ENCODE measurements at places on chromosomes 3 and 15.

GRCh38 chr15:84878504-84878903 lies 6.0 kb upstream of the SLC28A1 start:
- DNase-seq, result peak; percentile 63

- no peak for DNase-seq
Observed at GRCh38 chr3:44926921-44927320, 49.1 kb downstream of the ZDHHC3 start.

- DNase-seq, result no peak
Observed at GRCh38 chr3:139261754-139262586, 81.8 kb upstream of the MRPS22 start.

DNA sequence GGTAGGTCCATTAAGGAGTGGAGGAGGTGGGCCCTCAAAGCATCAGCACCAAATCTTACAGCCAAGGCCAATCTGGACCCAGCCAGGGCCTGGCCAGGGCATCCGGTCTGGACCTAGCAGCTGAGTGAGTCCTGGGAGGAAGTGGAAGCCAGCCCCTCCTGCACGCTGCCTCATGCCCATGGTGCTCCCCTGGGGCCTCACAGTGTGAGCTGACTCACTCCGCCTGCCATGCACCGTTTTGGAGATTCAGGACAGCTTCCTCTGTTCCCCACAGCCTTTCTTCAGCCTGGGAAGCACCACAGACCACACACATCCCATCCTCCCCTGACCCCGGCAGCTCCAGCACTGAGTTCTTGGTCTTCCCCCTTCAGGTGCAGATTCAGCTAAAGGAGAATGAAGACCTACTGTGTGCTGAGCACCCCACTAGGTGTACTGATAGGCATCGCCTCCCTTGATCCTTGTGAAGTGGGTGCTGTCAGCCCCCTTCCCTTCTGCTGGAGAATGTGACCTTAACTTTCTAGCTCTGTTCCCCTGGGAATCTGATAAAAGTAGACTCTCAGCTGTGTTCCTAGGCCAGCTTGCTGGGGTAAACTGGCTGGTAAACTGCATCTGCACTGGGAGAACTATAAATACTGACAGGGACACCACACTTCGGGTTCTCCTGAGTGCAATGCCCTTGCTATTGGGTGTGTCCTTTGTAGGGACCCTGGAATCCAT lies 36.8 kb upstream of the SEC13 start:
- DNase-seq, result no peak

- DNase-seq, result no peak
Observed at GRCh38 chr3:98972155-98972554, 70.7 kb upstream of the DCBLD2 start.

DNA sequence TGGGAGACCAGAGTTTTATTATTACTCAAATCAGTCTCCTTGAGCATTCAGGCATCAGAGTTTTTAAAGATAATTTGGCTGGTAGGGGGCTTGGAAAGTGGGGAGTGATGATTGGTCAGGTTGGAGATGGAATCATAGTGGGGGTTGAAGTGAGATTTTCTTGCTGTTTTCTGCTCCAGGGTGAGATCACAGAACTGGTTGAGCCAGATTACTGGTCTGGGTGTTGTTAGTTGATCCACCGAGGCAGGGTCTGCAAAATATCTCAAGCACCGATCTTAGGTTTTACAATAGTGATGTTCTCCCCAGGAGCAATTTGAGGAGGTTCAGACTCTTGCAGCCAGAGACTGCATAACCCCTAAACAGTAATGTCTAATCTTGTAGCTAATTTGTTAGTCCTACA lies 141.0 kb downstream of the OTOL1 start:
- no peak for DNase-seq

DNA sequence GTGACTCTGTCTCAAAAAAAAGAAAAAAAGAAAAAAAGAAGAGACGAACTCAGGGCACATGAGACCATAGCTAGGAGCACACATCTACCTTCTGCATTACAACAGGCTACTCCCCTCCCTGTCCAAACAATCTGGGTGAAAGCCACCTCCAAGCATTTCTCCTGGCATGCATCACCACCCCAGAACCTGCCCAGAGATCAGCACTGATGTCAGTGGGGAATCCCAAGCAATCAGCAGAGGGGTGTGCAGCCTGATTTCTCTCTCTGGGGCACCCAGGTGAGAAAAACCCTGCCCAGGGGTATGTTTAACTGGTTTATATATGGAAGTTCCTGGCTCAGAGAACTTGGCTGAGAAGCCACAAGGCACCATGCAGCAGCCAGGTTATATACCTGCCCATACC lies 59.4 kb downstream of the CDC25A start:
- no peak for DNase-seq

GRCh38 chr3:142235690-142236089 lies 10.3 kb upstream of the GK5 start:
- DNase-seq, result no peak

GRCh38 chr3:135013206-135013605 lies 218.1 kb downstream of the EPHB1 start:
- DNase-seq, result no peak

- DNase-seq, result no peak
Observed at GRCh38 chr3:54520060-54520459, 397.7 kb downstream of the CACNA2D3 start.

DNA sequence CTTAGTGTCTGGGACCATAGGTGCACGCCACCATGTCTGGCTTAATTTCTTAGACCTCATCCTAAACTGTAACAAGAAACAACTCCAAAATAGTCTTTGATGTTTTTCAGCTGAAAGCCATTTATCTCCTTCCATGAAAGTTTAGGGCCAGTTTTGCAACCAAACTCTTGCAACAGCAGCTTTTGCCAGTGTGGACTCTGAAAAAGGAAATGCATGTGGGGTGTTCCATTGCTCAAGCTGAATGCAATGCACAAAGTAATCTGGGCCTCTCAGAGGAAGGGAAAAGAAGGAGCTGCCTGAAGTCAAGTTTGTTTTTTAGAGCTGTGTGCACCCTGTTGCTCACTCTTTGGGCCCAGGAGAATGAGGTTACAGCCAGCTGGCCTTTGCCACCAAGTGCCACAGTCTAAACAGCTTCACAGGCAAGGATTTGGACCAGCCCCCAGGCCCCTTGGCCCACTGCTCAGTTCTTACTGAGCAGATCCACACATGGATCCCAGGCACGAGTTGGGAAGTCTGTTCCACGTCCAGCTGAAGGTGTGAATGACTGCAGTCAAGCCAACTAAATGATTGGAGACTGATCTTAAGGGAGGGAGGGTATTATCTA lies 212.3 kb upstream of the LRRFIP2 start:
- no peak for DNase-seq

DNA sequence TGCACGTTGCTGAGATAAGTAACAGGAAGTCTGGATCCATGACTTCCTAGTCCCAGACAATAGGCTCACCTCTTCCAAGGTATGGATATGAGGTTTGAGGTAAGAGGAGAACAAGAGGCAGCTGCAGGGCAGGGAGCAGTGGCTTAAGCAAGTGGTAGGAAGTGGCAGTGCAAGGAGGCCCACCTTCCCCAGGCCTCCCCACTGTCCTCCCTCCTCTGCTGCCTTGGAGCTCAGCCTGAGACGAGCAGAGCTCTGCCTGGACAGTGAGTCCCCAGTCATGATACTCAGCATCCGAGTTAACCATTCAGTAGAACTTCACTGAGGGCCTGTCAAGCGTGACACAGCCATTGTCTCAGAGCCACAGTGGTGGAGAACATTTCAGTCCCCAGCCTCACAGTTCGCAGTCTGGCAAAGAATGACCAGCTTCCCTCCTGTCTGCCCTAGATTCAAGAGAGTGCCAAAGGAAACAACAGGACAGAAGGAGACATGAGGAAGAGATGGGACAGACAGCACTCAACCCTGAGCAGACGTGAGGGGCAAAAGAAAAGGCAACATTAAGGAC lies 41.4 kb upstream of the BOC start:
- DNase-seq, result no peak

- DNase-seq, result no peak
Observed at GRCh38 chr3:154060238-154061000, 60.8 kb upstream of the ARHGEF26 start.

DNA sequence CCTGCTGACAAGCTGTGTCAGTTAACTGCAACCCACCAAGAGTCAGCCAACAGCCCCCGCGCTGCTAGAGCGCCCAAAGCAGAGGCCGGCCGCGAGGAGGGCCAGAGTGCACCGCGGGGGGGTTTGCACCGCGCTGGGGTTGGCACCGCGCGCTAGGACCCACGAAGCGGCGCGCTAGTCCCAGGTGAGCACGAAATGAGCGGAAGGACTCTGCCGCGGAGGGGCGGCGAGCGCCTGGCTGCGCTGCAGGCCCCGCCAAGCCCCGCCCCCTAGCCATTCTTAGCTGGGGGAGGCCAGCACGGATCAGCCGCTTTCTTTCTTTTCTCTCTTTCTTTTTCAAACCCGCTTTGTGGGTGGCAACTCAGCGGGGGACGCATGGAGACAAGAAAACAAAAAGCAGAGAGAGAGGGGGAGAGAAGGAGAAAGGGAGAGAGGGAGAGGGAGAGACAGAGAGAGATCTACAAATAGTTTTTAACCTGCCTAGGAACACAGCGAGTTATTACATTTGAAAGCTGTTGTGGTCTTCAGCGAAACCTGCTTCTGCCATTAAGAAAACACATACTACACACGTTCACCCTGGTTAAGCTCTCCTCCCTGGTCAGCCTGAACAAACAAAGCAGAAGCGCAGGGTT lies 6.9 kb upstream of the FOXB1 start:
- peak; percentile 47 for DNase-seq

DNA sequence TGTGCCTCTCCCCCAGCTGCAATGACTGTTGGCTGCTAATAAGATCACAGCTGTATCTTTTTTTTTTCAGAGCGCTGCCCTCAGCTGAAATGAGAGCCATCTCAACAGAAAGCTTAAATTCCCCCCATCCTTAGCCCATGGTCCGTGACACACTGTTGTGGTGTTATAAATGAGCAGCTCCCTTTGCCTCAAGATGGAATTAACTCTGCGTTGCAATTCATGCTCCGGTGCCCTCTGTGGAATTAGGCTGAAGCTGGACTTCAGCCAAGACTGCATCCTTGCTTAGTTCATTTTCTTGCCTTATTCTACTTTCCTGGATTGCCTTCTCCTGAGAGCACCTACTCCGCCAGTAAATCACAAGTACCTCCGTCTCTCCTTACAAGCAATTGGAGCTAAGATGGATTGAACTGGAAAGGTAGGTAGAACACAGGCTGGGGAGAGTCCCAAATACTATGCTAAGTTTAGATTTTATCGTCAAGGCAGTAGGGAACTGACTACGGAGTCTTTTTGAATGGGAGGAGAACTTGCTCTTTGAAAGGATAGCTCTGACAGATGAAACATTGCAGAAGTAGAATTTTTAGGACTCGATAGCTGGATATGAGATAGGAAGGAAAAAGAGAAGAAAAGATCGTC lies 39.0 kb upstream of the THRB start:
- no peak for DNase-seq

GRCh38 chr3:141499965-141500364 lies 13.1 kb downstream of the RASA2 start:
- DNase-seq, result no peak

GRCh38 chr3:117433427-117433826 lies 723.8 kb downstream of the TUSC7 start:
- DNase-seq, result no peak

- DNase-seq, result no peak
Observed at GRCh38 chr3:135352213-135352612, 557.2 kb downstream of the EPHB1 start.

DNA sequence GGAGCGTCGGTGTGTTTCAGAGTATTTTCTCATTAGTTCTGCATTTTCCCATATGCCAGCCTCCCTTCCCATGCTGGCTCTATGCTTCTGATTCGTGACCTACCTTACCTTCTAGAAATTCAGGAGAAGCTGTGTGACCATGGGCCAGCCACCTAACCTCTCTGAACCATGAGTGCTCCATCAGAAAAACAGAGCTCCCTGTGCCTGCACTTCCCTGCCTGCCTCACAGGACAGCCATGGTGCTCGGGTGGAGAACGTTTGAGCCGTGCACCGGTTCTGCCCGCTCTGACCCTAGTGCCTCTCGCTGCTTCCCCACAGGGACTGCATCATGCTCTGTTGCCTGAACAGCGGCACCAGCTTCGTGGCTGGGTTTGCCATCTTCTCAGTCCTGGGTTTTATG lies 74.5 kb upstream of the SLC6A1 start:
- DNase-seq, result no peak

DNA sequence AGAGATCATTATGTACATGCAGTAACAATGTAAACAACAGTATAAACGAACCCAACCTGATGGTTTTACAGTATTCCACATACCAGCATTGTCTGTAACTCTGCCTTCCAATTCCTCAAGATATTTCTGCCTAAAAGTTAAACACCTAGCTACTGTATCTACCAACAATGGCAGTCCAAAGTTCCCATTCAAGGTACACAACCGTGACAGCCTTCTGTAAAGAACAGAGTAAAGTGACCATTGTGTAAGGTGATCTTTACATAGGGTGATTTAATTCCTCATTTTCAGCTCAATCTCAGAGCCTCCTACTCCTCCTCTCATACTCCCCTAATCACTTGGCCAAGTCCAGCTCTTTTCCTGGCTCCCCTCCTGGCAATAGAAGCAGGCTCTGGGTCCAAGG lies 10.4 kb downstream of the SECISBP2L start:
- no peak for DNase-seq

GRCh38 chr3:73868688-73869315 lies 244.1 kb upstream of the PDZRN3 start:
- no peak for DNase-seq

GRCh38 chr3:111571907-111572460 lies 23.2 kb downstream of the ZBED2 start:
- peak; percentile 47 for DNase-seq

- no peak for DNase-seq
Observed at GRCh38 chr15:93899817-93900216, 331.5 kb upstream of the MCTP2 start.

DNA sequence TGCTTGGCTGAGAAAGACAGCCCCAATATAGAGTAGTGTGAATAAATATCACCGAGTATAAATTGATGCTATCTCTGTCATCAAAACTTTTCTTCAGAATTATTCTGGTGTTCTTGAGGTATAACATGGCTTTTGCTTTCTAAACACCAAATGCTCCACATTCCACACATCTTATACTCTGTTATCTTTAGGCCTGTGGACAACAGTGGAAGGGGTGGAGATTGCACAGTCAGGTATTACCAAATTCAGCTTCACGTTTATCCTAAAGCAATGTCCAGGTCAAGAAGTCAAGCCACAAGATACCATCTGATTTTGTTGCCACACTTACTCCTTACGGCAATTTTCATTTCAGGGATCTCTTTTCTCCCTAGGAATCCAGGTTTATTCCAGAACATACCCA lies 394.8 kb downstream of the SI start:
- no peak for DNase-seq

DNA sequence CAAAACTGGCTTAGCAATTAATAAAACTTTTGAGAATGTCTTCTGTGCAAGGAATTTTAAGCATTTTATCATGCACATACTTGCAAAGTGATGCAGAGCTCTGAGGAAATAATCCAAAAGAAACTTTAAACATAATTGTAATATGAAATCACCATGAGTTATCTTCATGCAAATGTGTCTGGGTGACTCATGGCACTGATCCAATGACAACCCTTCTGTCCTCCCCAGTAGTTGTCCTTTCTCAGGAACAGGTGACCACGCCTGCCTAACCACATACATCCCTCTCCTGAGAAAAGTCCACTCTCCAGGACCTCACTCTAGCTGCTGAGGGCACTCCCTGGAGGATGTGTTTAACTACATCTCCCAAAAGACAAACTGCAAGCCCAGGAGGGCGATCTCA lies 530.6 kb upstream of the IL12A start:
- DNase-seq, result no peak
